Bronchial epithelial cell (primary cell): ENCODE measurements at places on chromosomes 13 and 19. TPM values are rescaled to one million over a fixed set of nuclear protein-coding genes. Genes with fewer than 3 reads are reported as not detected.

Gene SPIB
- not detected in 2 replicates for total RNA-seq

Gene DCLK1
- total RNA-seq: under 0.01 and 0.13 TPM in 2 replicates

Gene MZT1
- 5.4 and 9.5 TPM in 2 replicates for total RNA-seq

Gene ATP4B
- not detected in 2 replicates for total RNA-seq

Gene KLF5
- 48.4 and 65.5 TPM in 2 replicates for total RNA-seq

Gene ZNF607
- 5.5 and 8.7 TPM in 2 replicates for total RNA-seq

Gene LILRA1
- not detected in 2 replicates for total RNA-seq

Gene PTGER1
- total RNA-seq: 1.5 and 2.6 TPM in 2 replicates

Gene NCR1
- not detected in 2 replicates for total RNA-seq

Gene DACT3
- total RNA-seq: under 0.01 and 0.13 TPM in 2 replicates

Gene CD33
- total RNA-seq: not detected in 2 replicates

Gene SYNE4
- total RNA-seq: 3.4 and 3.6 TPM in 2 replicates

Gene CLEC4G
- not detected in 2 replicates for total RNA-seq

Gene ADAMTSL5
- 1.8 and 3.6 TPM in 2 replicates for total RNA-seq
